Inflammatory macrophage (primary cell): ENCODE measurements at places on chromosomes 13 and 19.

DNA sequence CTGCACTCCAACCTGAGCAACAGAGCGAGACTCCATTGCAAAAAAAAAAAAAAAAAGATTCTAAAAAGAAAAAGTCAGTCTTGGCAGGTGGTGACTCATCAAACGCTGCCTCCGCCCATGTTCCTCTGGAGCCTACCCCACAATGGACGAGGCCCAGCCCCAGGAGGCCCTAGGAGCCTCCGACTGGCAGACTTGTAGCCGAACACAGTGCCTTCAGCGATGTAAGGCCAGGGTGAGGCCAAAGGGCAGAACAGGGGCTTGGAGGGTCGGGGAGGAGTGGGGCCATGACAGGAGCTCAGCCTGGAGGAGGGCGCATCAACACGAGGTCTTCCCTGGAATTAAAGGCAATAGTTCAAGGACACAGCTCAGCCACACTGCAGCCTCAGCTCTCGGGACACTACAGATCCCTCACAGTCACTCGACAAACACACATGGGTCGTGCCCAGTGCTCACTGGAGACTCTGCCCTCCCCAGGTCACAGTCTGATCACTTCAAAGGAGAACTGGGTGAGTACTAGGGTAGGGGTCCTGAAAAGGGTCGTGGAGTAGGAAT, 5.1 kb downstream of the USE1 start:
- DNase-seq, result peak; percentile 31

DNA sequence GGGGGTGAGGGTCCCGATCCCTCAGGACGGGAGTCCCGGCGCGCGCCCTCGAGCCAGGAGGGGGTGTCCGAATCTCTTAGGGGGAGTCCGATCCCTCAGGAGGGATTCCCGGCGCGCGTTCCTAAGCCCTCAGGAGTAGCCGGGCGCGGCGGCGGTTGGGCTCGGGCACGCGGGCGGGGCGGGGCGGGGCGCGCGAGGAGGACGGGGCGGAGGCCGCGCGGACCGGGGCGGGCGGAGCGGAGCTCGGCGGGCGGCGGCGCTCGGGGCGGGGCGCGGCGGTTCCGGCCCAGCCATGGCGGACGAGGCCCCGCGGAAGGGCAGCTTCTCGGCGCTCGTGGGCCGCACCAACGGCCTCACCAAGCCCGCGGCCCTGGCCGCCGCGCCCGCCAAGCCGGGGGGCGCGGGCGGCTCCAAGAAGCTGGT, at the start of gene CUL4A:
Gene CUL4A (plus strand): TSS at position 278 of the 423 bp plus-strand sequence. CDS start 15 bp downstream, at position 293.
- DNase-seq, result peak; percentile 83

DNA sequence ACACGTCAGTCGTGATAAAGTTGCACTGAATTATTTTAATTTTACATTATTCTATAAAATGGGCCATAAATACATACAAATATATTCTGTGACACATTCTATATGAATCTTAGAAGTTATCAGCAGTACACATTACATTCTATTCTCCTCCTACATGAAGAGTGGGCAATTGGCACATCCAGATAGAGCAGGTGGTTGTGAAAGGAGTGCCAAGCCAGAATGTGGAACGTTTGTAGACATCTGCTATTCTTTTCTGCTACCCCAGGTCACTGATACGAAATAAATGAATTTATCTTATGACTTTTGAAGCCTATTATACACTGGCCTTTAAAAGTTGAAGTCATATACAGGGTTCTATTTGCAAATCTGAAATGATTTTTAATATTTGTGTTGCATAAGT, 373.2 kb downstream of the PCDH17 start:
- no peak for DNase-seq

DNA sequence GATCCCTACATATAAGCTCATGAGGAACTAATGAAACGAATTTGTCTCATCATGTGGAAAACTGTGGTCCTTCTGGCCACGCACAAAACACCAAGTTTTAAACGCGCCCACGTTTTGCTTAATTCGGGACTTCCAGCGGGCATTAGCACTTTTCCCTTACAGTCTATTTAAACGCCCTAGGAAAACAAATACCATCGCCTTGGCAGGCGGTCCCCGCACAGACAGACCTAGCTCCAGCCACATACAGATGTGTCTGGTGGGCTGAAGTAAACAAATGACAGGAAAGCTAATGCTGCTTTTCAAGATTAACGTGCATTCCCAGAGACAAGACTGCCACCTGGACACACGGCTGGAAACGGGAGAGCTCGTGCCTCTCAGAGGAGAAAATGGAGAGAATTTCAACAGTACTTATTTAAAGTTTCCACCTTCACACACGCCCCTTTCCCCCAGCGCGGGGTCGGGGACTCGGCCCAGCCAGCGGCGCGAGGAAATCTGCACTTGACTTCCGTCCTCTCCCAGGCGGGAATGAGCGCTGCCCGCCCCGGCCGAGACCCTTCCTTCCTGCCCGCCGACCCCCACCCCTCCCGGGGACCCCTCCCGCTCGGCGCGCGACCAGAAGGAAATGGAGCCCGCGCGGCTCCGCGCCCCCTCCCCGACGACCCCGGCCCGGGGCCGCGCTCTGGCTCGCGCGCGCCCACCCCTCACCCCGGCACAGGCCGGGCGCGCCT, 931 bp downstream of the USP12 start:
- peak; percentile 89 for DNase-seq

- peak; percentile 78 for DNase-seq
Measured at GRCh38 chr19:16788479-16788878, 40.7 kb upstream of the SIN3B start.

GRCh38 chr19:1365319-1366269, 18.1 kb upstream of the NDUFS7 start:
- no peak for DNase-seq

- DNase-seq, result peak; percentile 38
Measured at GRCh38 chr19:38993271-38993670, 17.7 kb upstream of the FBXO17 start.

GRCh38 chr13:86882107-86882506, 789.1 kb upstream of the SLITRK5 start:
- DNase-seq, result no peak

- DNase-seq, result no peak
Measured at GRCh38 chr19:28940751-28941500, 272.0 kb downstream of the UQCRFS1 start.

DNA sequence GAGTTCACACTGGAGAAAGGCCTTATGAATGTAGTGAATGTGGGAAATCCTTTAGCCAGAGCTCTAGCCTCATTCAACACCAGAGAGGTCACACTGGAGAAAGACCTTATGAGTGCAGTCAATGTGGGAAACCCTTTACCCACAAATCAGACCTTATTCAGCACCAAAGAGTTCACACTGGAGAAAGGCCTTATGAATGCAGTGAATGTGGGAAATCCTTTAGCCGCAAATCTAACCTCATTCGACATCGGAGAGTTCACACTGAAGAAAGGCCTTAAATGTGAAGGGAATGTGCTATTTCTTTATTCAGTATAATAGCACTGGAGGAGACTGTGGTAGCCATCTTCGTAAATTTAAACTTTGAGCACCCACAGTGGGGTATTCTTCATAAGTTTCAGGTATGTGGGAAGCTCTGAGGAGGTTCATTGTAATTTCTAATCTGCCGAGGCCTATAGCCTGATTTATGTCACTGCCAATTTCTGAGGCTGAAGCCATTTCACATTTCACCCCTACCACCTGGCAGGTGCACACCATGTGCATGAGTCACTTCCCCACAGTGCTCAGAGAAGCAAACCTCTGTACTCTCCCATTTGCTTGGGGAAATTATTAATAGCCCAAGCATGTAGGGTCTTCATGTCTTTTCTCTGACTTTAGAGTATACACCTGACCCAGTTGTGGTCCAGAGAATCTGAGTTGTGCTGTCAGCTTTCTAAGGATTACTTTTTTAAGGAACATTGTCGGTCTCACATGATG, 6.4 kb downstream of the ZNF551 start:
- DNase-seq, result no peak

DNA sequence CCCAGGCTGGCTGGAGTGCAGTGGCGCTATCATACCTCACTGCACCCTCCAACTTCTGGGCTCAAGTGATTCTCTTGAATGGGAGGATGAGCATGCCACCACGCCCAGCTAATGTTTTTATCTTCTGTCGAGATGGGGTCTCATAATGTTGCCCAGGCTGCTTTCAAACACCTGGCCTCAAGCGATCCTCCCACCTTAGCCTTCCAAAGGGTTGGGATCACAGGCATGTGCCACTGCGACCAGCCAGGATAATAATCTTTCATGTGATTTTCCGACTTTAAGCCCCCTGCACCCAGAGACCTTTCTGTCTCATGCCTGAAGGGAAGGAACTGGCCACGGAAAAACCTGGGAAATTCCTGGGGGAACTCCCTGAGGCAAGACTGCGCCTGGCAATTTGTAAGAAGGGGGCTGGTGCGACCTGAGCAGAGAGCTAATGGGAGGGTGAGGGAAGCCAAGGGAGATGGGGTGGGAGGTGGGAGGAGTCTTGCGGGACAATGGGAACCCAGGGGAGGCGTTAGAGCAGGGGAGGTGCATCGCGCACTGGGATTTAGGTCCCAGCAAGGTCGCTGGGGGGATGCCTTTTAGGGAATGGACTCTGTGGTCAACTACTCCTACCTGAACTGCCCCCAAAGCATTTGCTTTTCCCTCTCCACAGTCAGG, 1.2 kb upstream of the CCDC124 start:
- no peak for DNase-seq

GRCh38 chr19:23916991-23917390, 2.3 kb downstream of the ZNF726 start:
- no peak for DNase-seq

- no peak for DNase-seq
Measured at GRCh38 chr13:40341096-40341471, 325.4 kb downstream of the FOXO1 start.

DNA sequence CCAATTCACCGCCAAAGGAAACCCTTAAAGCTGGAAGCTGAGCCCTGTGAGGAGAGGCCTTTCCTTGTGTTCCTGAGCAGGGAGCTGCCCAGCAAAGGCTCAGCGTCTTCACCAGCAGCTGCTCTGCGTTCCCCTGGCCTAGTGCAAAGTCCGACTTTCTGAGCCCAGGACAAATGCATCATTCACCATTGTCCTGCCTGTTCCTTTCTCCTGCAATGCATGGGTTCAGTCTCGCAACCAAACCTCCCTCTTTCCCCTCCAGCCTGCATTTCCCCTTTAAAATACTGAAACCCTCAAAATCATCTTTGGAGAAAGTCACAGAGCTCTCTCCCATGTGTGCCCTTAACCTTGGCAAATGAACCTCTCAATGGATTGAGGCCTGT, 12.9 kb upstream of the TMEM255B start:
- no peak for DNase-seq

GRCh38 chr19:1513499-1514294, 878 bp upstream of the ADAMTSL5 start:
- peak; percentile 68 for DNase-seq

DNA sequence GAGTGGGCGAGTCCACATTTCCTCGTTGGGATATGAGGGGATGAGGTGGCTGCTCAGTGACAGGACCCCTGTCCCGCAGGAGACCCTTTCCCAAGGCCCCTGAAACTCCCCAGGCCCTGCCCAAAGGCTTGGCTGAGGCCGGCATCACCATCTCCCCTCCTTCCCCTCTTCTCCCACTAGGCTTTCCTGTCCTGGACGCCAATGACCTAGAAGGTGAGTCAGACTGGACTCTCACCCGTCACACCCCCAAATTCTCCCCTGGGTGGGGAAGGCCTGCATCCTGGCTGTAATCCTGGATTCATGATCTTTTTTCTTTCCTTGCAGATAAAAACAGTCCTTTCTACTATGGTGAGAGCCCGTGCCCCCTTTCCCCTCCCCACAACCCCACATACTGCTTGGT, 5.3 kb downstream of the FXYD3 start:
- no peak for DNase-seq

DNA sequence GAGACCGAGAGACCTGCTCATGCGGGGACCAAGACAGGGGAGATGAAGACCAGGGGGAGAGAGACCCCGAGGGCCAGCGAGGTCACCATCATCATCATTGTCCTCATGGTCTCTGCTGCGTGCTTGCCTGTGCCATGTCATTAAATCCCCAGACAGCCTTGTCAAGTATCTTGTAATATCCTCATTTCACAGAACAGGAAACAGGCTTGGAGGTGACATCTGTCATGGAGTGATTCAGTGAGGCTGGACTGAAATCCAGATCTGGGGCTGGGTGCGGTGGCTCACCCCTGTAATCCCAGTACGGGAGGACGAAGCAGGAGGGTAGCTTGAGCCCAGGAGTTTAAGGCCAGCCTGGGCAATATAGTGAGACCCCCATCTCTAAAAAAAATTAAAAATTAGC, 5.9 kb upstream of the NANOS2 start:
- peak; percentile 8 for DNase-seq

- DNase-seq, result peak; percentile 14
Measured at GRCh38 chr13:30676672-30677071, 58.7 kb upstream of the ALOX5AP start.

- DNase-seq, result peak; percentile 95
Measured at GRCh38 chr19:44093931-44094765, at the start of gene ZNF224. TSS of gene ZNF224 (plus strand) at chr19:44094361. CDS start at chr19:44097874, 3,513 bp downstream.

DNA sequence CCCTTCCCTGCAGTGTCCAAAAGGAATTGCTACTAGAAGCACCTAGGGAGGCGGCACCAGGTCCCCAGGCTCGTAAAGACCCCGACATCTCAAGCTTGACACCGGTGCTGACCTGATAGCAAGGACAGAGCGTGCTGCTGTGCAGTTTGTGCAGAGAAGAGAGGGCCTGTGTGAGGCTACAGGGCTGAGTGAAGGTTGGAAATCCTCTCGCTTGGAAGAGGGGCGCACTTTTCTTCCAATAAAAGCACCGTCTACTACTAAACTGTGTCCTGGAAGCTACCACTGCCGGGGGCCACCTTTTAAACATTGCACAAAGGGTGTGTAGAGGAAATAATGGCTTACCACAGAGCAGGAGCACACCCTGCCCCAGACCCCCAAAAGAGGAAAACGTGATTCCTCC, 11.0 kb downstream of the TMEM272 start:
- no peak for DNase-seq

DNA sequence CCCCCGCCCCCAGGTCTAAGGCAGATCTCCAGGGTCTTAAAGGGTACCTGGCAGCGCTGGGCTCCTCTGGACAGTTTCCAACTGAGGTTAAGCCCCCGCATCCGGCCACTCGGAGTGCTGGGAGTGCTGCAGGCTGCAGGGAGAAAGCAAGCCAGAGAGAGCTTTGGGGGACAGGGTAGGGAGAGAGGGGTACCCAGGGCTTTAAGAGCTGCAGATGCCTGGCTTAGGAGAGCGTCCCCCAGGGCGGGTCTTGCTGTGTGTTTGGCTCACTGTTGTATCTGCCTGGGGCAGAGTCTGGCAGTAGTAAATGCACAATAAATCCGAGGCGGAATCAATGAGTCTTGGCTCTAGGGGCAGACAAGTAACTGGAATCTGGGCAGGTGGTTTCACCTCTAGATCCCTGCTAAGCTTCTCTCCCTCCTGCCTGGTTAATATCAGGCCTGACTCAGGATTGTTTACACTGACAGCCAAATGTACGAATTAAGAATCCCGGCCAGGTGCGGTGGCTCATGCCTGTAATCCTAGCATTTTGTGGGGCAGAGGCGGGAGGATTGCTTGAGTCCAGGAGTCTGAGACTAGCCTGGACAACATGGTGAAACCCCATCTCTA, 798 bp upstream of the COX6B2 start:
- DNase-seq, result no peak

- DNase-seq, result no peak
Measured at GRCh38 chr13:72662548-72662947, 64.9 kb downstream of the MZT1 start.

GRCh38 chr13:22009500-22009899, 338.6 kb downstream of the FGF9 start:
- peak; percentile 65 for DNase-seq
